ENCODE measurements at places on chromosomes 6 and 20.

DNA sequence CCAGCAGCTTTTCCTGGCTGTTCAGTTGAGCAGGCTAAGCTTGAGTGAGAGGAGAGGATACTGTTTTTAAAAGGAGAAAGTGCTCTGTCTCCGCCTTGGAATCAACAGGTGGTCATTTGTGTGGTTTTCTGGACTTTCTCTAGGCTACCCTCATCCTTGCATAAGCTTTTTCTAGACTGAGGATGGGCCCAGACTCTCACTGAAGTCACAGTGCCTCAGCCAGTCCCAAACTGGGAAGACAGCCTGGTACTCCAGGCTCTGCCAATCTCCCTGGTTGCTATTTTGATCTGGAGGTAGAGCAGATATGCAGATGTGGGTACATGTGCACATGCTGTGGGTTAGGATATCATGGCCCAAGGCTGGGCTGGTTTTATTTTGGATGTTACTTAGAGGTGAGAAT lies 7.0 kb downstream of the SCUBE3 start:
- DNase-seq = no peak

DNA sequence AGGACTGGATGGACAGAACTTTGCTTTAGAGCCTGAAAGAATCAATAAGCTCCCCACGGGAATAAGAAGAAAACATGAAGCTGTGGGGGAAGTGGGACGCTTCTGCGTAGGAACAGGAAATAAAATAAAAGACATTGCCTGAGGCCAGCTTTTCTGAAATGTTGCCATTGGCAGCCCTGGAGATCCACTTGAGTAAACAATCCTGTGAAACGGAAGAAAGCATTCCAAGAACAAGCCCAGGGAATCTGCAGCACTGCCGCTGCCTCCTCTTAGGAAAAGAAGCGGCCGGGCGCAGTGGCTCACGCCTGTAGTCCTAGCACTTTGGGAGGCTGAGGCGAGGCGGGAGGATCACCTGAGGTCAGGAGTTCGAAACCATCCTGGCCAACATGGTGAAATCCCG lies 182.3 kb upstream of the RALGAPA2 start:
- DNase-seq = no peak

- no peak for DNase-seq
These were observed 24.8 kb downstream of the RREB1 start for GRCh38 chr6:7132398-7133035.

DNA sequence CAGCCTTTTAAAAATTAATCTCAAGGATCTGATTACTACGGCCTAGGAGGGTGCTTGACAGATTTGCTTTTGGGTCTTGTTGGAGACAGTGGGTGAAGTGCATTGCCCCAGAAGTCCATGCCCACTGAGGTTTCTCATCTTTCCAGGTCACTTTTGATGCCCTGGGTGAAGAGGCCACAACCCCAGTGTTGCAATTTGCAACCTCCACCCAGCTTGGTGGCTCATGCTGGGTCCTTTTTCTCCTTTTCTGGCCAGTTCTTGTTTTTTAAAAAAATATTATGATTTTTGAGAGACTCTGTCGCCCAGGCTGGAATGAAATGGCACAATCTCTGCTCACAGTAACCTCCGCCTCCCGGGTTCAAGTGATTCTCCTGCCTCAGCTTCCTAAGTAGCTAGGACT lies 9.4 kb downstream of the STX11 start:
- no peak for DNase-seq

DNA sequence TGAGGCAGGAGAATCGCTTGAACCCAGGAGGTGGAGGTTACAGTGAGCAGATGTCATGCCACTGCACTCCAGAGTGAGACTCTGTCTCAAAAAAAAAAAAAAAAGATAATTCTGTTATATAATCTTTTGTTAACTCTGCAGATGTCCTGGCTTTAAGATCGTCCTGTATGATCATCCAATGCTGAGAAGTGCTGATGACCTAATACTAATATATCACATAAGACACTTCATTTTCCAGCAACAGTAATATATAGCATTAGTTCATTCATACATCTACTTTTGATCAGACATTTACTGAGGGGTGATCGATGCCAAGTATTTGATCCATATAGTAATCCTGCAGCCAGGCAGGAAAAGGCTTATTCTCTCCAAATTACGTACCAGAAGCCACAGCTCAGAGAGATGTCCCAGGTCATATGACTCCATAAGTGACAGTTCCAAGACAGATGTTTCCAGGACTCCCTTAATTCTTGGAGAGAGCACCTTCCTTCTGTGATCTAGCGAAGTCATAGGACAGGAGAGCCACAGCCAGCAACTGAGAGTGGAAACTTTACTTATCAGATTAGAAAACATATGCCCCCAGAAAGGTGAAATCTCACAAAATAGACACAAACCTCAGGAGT lies 60.7 kb downstream of the SHLD1 start:
- DNase-seq = no peak

GRCh38 chr6:140463312-140463710 lies 1088.9 kb upstream of the CITED2 start:
- DNase-seq = no peak

DNA sequence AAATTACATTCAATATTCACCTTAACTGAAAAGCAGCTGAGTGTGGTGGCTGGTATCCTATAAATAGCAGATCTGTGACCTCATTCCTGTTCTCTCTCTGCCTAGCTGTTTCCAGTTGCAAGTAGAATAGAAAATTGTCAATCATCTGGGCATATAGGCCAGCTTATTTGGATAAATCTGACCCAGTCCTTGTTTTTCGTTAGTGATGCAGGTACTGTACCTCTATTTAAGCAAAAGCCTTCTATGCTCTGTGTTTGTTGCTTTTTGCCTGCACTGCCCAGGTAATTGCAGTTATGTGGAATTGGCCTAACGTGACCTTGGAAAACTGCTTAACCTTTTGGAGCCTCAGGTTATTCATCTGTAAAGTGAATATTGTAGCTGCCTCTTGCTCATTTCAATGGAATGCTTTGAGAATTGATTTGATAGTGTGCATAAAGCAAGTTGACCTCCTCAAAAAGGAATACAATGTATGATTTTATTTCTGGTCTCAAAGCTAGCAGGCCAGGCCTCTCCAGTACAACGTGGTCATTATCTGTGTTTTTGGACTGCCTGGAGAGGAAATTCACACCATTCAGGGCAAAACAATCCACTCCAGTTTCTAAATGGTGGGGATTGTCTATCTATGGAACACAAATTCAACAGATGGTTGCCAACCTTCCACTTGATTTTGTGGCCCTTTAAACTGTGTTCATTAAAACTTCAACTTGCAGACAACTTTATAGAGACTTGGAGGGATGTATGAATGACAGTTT lies 508.7 kb upstream of the CITED2 start:
- peak; percentile 26 for DNase-seq

- no peak for DNase-seq
These were observed 17.2 kb downstream of the TP53RK start for GRCh38 chr20:46671866-46672542.

- DNase-seq = no peak
These were observed 108.8 kb downstream of the PREP start for GRCh38 chr6:105294129-105294528.

- no peak for DNase-seq
These were observed 240.5 kb downstream of the NRN1 start for GRCh38 chr6:5766260-5766659.

GRCh38 chr6:167711211-167711610 lies 115.5 kb upstream of the AFDN start:
- no peak for DNase-seq

DNA sequence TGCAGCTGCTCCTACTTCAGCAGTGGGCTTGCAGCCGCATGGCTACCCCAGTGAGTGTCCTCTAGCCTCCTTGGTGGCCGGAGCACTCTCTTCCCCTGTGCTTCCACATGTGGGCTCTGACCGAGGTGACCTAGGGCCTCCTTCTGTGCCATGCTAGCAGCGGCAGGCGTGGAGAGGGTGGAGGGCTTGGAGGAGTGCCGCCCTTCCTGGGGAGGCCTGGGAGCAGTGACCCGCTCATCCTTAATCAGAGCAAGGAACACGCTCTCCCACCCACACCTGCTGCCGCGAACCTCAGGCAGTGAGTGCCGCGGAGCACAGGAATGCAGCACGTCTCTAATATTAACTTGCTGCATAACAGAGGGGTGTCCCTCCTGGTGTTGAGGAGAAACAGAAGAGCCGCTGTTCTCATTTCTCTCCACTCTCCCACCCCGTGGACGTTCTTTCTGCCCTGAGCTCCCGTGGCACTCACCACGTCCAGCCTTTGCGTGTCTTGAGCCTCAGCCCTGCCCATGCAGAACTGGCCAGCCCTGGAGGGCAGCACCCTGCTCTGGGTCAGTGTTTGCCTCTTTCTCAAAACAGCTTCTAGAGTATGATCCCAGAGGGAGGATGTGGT lies 31.9 kb downstream of the DUSP22 start:
- no peak for DNase-seq

DNA sequence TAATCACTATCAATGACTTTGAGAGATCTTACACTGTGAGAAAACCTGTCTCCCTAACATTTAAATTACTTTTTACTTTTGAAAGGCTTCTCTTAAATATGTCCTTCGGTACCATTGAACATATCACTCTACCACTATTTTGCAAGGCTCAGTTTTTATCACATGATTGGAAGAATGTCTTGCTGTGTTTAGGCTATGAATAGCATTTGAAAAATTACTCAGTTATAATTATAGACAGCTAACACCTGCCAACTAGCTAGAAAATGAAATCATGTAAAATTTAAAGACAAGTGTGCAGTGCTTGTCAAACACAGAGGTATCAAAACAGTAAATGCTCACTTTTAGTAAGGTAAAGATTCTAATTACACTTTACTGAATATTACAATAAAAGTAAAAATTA lies 11.0 kb downstream of the SESN1 start:
- DNase-seq = no peak

- DNase-seq = no peak
These were observed 953.9 kb downstream of the KIF16B start for GRCh38 chr20:15619341-15619740.

GRCh38 chr6:52546192-52546591 lies 30.7 kb downstream of the TRAM2 start:
- DNase-seq = no peak

- DNase-seq = no peak
These were observed 61.7 kb downstream of the E2F3 start for GRCh38 chr6:20463396-20463795.

GRCh38 chr20:38548356-38549083 lies 32.5 kb upstream of the ADIG start:
- DNase-seq = no peak

- DNase-seq = peak; percentile 88
These were observed 198.4 kb upstream of the TENT5A start for GRCh38 chr6:81950877-81951276.

- no peak for DNase-seq
These were observed 17.7 kb upstream of the AHCY start for GRCh38 chr20:34320861-34321260.

DNA sequence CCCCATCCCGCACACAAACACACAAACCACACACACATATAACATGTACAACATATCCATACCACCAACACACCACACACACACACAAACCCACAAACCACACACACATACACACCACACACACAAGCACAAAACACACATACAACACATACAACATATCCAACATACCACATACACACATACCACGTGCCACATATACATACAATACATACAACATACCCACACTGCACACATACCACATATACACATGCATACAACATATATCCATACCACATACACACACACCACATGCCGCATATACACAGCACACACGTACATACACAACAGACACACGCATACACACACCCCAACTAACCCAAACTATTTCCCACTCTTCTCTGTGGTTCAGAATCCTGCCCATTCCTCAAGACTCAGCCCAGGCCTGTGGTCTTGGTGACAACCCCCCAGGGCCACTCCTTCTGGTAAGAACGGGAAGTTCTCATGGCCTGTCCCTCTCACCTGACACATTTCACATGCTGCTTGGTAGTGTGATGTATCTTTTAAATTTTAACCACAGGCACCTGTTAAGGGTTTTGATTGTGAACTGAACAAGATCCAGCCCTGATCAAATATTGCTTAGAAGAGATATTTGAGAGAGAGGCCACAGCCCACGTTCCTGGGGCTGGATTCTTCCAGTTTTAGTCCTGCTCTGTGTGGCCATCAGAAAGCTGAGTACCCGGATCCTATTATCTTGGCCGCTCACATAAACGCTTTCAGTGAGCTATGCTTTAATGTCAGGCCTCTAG lies 55.9 kb upstream of the KCNK16 start:
- no peak for DNase-seq

DNA sequence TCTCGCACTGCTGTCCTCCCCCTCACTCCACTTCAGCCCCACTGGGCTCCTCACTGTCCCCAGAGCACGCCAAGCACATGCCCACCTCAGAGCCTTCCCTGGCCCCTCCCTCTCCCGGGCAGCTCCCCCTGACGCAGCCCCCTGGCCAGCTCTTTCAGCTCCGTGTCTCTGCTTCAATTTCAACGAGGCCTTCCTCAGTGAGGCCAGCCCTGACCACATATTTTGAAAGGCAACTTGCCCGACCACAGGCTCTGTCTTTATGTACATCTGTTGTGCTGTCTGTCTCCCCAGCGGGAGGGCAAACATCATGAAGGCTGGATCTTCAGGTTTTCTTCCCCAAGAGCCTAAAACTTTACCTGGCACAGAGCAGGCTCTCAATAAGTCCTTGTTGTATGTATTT lies 44.6 kb downstream of the JPH2 start:
- DNase-seq = peak; percentile 33

DNA sequence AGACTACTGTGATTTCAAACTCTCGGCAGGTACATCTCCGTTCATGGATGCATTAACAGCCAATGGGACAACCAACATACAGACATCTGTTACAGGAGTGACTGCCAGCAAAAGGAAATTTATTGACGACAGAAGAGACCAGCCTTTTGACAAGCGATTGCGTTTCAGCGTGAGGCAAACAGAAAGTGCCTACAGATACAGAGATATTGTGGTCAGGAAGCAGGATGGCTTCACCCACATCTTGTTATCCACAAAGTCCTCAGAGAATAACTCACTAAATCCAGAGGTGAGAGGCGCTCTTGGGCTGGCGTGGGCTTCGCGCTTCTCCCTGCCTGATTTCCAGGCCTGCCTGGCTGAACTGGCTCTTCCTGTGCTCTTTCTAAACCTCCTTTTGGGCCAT lies 68.4 kb downstream of the RPP40 start:
- DNase-seq = no peak

- DNase-seq = no peak
These were observed 12.1 kb upstream of the ADGRG6 start for GRCh38 chr6:142289687-142290086.

- peak; percentile 85 for DNase-seq
These were observed 56.6 kb upstream of the CCN6 start for GRCh38 chr6:111997078-111997852.

- DNase-seq = peak; percentile 12
These were observed 703.6 kb upstream of the SLC35B3 start for GRCh38 chr6:9138936-9139335.

DNA sequence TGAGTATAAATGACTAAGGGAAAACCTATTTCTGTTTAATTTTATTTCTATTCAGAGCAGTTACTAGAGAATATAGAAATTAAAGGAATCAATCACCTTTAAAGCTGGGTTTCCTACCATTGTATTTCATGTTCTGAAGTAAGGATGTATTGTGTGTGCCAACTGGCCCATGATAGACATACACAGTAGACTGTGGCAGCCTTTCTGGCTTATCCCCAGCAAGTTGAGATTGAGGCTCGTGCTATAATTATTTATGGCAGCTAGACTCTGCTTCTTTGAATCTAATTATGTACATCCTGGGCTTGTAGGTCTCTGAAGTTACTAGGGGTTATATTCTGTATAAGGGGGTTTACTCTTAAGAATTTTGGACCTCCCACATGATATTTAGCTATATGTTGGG lies 44.4 kb downstream of the ZNF292 start:
- DNase-seq = no peak

- DNase-seq = peak; percentile 60
These were observed 222.8 kb downstream of the UST start for GRCh38 chr6:148969603-148970061.

- no peak for DNase-seq
These were observed 100.9 kb upstream of the NFATC2 start for GRCh38 chr20:51643390-51643789.
